GM12878 (cell line): ENCODE measurements at places on chromosomes 13 and 19. TPM values are rescaled to one million over a fixed set of nuclear protein-coding genes. Genes with fewer than 3 reads are reported as not detected.

DPF1 gene
- 3.8 and 4.0 TPM in 2 replicates for total RNA-seq

RANBP3 gene
- 73.4 and 76.6 TPM in 2 replicates for total RNA-seq

RETN gene
- total RNA-seq, result not detected in 2 replicates

LGALS7 gene
- not detected in 2 replicates for total RNA-seq

ZNF417 gene
- total RNA-seq, result 11.5 and 11.9 TPM in 2 replicates

COL5A3 gene
- total RNA-seq, result 0.18 and 0.19 TPM in 2 replicates

RFPL4A gene
- not detected in 2 replicates for total RNA-seq

KIR2DL4 gene
- not detected in 2 replicates for total RNA-seq

CD79A gene
- 357 and 368 TPM in 2 replicates for total RNA-seq

APBA3 gene
- total RNA-seq, result 24.7 and 27.0 TPM in 2 replicates

BORA gene
- total RNA-seq, result 16.1 and 17.9 TPM in 2 replicates

ONECUT3 gene
- total RNA-seq, result not detected in 2 replicates

IQCN gene
- 0.54 and 0.64 TPM in 2 replicates for total RNA-seq

ZNF880 gene
- 14.4 and 14.7 TPM in 2 replicates for total RNA-seq

SLAIN1 gene
- total RNA-seq, result 57.3 and 58.5 TPM in 2 replicates

SULT2B1 gene
- 0.16 TPM in 1 of 2 replicates, not detected in the other for total RNA-seq

TTC9B gene
- total RNA-seq, result not detected in 2 replicates

ZNF626 gene
- 2.2 TPM in 2 replicates for total RNA-seq

DIAPH3 gene
- total RNA-seq, result 17.4 and 17.8 TPM in 2 replicates

ATP12A gene
- not detected in 2 replicates for total RNA-seq

ADGRE3 gene
- total RNA-seq, result not detected in 2 replicates
